ENCODE measurements at places on chromosomes 13 and 19.

DNA sequence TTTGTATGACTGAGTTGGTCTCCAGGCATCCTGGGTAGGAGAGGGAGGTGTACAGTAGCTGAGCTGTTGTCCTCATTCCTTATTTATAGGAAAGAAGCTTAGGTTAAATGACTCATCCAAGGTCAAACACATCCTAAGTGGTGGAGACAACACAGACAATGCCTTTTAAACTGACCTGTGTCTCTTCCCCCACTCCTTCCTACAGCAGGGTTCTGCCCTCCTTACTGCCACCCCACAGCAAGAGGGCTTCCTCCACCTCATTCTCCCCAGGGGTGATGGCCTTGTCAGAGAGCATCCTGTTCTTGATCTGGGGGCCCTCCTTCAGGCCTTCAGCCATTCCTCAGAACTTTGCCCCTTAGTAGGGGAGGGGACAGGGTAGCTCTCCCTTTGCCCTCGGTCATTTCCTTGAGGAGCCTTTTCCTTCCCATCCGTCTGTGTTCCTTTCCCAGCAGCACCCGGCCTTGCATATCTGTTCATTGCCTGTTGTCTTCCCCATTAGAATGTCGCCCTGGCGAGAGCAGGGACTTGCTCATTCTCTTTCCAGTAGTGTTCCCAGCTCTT lies 48.2 kb upstream of the GPI start:
- no peak for DNase-seq

GRCh38 chr19:7744199-7744786 lies 3.0 kb downstream of the CD209 start:
- DNase-seq = no peak

DNA sequence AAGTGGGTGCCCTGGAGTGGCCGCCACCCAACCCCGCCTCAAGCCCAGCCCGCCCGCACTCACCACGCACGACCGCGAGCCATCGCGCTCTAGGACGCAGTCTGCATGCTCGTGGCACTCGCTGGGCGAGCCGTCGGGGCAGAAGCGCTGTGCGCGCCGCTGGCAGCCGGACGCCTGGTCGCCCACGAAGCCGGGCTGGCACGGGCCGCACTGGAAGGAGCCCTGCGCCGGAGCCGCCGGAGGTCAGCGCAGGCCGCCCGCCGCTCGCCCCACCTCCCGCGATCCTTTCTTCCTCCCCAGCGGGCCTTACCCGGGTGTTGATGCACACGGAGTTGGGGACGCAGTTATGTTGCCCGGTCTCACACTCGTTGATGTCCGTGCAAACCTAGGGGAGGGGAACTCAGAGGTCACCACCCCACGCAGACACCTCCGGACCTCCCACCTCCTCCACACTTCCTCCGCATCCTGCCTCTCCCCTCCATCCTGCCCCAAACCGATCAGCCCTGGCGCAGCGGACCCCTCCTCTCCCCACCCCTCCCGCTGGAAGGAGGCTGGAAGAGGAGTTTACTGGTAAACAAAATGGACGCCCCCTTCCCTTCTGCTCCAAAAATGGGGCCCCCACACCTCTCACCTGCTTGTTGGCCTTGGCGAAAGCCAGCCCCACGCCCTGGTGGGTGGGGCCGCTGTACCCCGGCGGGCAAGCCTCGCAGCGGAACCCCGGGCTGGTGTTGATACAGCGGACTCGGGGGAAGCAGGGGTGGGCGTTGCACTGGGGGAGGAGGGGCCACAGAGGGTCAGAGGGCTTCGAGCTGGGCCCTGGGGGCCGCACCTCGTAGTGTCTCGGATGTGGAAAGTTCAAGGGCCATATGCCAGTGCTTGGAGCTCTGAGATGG lies 2.3 kb downstream of the COMP start:
- DNase-seq = peak; percentile 32

- no peak for DNase-seq
Observed at GRCh38 chr13:111961236-111961635, 105.7 kb upstream of the SOX1 start.

DNA sequence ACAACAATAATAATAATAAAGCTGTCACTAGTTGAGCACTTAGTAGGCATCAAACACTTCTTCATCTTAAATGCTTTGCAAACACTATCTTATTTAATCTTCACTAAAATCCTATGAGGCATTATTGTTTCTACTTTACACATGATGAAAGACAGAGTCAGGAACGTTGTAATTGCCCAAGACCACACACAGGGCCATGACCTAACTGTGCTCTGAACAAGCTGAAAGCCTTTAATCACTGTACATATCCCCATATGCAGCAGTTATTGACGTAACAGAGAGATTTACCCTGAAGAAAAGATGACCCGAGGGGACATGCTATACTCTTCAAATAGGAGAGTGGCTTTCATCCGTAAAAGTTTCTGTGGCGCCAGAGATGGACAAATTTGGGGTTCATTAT lies 53.0 kb downstream of the SACS start:
- no peak for DNase-seq

DNA sequence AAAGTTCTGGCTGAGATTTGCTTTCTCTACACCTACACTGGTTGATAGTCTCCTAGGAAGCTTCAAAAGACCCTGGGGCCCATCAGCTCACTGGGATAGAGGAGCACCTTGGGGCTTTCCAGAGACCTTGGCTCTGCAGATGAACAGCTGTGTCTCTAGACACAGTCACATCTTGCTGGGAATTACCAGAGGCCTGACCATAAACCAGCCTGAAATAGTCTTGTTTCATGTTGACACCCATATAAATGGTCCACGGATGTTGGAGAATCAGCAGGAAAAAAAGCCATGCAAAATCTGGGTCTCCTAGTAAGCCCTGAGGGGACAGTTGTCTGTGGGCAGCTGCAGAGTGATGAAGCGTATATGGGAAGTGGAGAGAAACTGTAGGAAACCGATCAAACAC lies 207.6 kb downstream of the DNAJC15 start:
- DNase-seq = no peak

DNA sequence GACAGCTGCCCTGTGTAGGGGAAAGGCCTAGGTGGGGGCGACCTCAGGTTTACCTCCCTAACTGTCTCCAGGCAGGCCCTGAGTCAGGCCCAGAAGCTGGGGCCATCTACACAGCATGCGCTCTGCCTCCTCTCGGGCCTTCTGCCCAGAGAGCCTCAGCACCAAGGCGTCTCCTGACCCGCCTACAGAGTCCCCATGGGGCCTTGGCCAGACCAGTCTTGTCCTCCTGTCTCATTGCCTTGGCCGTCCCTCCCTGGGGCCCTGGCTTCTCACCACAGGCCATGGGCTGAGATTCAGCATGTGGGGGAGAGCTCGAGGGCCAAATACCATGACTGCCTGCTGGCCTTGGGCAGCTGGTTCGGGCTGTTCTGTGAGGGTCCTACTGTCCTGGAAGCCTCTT lies 59.0 kb downstream of the SMARCA4 start:
- no peak for DNase-seq

DNA sequence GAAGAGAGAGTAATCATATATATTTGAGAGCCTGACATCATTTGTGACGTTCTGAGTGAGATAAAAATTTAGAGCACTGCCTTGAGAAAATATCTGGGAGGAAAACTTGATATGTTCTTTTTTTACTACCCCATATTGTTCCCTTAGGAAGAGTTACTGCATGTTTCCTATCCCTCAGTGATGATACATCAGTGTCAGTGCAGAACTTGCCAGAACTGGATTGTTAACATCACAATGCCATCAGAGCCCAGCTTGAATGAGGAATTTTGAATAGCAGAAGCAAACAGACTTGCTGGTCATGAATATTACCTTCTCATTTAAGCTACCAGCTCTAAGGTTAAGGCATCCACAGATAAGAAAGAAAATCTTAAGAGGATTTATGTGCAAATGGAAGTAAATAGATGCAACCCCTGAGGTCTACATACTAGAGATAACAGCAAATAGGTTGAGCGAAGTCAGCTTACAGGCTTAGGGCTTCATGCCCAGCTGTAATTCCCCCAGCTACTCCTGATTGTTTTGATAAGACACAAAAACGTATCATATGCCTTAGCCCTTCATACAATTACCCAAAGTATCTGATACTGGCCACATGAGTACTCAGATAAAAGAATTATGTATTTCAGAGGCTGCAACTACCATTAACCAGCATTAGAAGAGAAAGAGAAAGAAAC lies 313.7 kb upstream of the ATXN8OS start:
- no peak for DNase-seq

DNA sequence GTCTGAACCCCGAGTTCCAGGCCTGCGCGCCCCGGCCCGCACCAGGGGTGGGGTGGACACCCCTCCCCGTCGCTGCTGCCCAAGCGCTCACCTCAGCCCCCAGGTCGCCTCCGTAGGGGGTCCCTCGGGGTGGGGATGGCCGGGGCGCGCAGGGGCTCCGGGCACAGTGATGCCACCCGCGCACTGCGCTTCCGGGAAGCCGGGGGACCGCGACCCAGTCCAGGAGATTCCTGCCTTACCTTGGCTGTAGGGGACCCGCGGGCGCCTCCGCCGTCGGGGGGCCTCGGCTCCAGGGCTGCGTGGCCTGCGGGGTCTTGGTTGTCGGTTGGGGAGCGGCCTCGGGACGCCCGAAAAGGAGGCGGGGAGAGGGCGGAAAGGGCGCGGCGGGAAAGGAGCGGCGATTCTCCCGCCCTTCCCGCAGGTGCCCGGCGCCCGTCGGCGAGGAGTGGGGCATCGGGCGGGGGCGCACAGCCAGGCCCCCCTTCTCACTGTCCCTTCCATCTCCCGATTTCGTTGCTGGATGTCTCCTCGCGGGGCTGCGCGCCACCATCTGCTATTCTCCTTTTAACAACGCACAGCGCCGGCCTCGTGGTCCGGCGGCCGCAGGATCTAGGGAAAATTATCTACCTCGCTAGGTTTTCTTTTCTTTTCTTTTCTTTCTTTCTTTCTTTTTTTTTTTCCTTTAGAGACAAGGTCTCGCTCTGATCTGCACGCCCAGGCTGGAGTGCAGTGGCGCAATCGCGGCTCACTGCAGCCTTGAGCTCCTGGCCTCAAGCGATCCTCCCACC lies at the start of gene KEAP1:
KEAP1 (minus strand) TSS at position 355 of the 788 bp plus-strand sequence. CDS start 3,323 bp downstream, outside the sequence.
- DNase-seq = peak; percentile 90

All from retina (tissue), 1 donor.